ENCODE measurements at places on chromosomes 5 and 9.

GRCh38 chr5:140000332-140000731, 42.8 kb downstream of the NRG2 start:
- DNase-seq: no peak

- DNase-seq: peak; percentile 33
Measured at GRCh38 chr9:3528451-3528850, 2.6 kb upstream of the RFX3 start.

DNA sequence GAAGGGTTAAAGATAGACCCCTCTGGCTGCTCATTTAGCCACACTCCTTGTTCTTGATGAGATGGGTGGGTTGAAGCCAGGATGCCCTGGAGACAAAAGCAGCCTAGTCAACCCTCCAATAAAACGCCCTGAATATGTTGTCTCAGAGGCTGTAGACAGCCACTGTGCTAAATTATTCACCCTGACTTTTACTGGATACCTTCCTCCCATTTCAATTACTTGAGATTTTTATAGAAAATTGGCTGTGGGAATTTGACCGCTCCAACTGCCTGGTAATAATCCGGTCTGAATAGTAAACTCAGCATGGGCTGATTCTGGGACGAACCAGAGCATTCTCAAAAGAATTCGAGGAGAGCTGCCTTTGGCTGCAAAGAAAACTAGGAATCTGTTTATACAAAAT, 104.2 kb downstream of the SNX18 start:
- no peak for DNase-seq

DNA sequence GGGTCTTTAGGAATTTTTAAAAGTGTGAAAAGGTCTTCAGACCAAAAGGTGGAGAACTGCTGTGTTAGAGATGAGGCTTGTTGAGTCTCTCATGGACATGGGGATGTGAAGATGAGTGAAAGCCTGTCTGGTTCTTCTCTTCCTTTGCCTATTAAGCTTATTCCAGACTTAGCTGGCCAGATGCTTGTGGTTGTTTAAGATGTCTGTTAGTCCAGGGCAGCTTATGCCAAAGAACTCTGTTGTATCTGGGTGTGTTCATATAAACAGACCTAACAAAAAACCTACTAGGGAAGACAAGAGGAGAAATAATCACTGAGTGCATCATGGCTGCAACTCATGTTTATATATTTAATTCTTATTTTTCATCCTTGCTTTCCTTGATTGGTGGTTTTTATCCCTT, 57.5 kb upstream of the NCS1 start:
- no peak for DNase-seq

DNA sequence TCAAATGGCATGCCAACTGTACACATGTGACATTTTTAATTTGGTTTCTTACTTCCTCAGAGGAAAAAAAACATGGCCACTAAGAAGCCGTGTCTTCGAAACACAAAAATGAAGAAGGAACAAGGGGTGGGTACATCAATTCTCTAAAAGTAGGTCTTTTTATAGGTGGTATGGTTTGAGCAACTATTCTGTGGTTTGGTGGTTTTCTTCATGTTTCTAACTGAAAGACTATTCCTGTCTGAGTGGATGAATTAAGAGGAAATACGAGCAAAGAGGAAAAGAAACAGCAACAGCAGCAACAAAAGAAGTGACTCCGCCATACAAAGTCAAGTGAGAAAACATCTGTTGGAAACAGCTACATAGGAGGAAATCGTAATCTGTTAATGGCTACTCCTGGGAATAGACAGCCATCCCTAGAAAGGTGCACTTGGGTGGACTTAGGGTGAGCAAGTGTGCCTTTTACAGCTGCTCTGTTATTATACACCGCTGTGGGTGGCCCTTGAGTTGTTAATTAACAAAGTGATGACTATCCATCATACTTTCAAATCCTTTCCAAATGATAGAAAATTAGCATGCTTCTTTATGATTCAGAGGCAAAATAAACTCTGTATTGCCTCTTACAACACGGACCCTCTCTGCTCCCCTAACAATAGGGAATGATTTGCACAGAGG, 575.8 kb downstream of the TLE1 start:
- DNase-seq: no peak

DNA sequence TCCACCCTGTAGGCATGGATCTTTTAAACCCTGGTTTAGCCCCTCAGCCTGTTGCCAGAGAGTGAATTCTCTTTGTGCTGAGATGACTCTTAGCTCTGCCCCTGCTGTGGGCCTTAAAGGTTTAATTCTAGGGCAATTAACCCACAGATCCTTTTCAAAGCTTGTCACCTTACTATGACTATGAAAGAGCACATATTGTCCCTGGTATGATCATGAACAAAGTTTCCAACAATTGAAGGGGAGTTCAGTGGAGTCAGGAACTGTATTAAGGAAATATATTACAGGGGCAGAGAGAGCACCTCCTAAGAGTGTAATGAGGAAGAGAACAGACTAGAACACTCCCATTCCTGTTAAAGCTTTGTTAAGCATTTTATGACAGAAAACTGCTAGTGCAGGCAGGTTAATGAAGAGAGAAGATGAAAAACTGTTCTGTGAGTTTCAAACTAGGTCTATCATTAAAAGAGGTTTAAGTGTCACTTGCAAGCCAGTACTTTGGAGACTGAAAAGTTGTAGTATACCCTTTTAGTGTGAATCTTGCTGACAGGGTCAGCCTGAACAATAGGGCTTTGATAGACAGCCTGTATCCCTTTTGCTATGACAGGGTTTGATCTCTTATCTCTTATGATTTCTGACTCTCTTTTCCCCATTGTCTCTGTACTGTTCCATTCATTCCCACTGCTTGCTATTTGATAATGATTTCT, 104.2 kb upstream of the ELL2 start:
- DNase-seq: no peak

DNA sequence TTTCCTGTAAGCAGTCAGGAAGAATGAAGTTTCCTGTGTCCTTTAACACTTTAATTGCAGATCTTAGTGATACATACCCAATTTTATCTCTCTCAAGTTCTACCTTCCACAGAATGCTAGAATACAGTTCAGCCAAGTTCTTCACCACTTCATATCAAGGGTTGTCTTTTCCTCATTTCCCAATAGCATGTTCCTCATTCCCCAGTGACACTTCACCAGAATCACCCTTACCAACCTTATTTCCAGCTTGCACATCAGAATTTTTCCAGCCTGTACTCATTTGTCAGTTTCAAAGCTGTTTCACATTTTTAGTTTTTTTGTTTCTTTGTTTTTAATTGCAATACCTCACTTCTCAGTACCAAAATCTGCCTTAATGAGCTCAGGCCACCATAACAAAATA, 126.1 kb downstream of the ESM1 start:
- no peak for DNase-seq

DNA sequence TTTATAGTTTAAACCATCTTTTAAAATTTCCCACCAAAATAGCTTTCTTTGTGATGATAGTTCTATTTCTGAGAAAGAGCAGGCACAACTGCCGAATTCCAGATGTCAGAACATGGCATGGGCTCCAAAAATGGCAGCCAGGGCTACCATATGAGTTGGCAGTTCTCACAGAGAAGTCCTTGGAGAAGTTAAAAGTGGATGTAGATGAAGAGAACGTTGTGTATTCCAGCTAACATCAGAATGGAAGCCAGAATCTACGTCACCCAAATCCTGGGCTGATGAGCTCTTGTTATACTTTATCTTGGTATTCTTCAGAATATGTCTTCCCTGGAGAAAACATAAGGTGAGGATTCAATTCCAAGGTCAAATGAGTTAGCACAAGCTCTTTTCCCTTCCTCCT, 66.9 kb upstream of the BASP1 start:
- no peak for DNase-seq

GRCh38 chr9:127904561-127905003, 5.2 kb upstream of the ST6GALNAC6 start:
- no peak for DNase-seq

GRCh38 chr9:24189986-24190385, 355.7 kb downstream of the IZUMO3 start:
- no peak for DNase-seq

- no peak for DNase-seq
Measured at GRCh38 chr9:115038178-115038577, 79.8 kb downstream of the TNC start.

DNA sequence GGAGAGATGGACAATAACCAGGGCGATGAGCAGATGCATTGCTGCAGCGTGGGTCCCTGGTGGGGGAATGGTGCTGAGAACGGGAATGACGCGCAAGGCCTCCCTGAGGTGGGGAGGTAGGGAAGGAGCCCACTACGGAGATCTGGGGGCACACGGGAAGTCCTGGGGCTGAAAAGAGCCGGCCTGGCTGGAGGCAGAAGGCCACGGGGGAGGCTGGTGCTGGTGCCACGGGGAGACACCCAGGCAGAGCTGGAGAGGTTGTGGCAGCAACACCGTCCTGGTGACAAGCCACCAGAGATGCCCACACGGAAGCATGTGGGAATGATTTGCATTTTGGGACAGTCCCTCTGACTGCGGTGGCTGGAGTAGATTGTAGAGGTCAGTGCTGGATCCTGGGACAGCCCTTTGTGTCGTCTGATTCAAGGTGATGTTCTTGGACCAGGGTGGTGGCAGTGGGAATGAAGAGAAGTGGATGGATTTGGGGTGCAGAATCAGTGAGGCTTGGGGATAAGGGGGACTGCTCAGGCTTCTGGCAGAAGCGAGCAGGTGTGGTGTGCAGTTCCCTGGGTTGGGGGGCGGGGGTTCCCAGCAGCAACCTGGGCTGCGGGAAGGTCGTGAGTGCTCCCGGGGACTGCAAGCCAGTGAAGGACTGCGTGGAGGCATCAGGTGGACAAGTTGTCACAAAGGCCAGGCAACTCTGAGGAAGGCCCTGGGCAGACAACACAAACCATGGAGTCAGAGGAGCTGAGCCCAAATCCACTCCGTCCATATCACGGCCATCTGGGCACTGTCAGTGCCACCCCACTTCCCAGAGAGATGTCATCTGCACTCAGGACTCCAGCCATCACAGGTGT, 25.2 kb upstream of the CNOT6 start:
- no peak for DNase-seq

DNA sequence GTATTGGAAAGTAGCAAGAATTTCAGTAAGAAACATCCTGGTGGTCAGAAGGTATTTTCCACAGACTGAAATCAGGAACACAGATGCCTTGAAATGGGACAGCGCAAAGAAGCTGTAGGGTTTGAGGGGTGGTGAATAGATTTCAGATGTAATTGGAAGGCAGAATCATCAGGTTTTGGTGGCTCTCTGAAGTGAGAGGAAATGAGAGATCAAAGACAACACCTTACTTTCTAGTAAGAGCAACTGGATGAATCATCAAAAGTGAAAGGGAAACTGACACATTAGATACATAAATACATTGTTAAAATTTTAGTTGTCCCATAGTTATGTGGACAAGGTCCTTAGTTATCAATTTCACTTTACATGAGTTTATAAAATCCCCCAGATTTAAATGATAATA, 188.2 kb upstream of the SLC27A6 start:
- DNase-seq: no peak

DNA sequence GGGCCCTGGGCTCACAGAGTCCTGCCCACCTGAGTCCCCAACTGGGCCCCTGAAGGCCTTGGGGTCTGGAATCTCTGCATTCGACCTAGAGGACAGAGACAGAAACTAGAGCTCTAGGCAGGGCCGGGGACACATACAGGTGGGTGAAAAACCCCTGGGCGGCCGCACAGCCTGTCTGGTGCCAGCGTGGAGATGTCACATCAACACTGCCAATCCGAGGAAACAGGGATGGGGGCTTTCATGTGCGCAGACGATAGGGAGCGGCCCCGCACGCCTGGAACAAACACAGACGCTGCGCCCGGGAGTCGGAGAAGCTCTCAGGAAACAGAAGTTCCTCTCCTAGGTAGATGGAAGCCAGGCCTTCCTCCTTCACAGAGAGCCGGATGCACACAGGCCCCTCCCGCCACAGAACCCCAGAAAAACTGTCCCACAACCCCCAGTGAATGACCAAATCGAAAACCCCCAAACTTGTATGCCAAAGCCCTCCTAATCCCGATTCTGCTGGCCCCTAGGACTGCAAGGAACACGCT, 1.8 kb downstream of the GRM6 start:
- no peak for DNase-seq

DNA sequence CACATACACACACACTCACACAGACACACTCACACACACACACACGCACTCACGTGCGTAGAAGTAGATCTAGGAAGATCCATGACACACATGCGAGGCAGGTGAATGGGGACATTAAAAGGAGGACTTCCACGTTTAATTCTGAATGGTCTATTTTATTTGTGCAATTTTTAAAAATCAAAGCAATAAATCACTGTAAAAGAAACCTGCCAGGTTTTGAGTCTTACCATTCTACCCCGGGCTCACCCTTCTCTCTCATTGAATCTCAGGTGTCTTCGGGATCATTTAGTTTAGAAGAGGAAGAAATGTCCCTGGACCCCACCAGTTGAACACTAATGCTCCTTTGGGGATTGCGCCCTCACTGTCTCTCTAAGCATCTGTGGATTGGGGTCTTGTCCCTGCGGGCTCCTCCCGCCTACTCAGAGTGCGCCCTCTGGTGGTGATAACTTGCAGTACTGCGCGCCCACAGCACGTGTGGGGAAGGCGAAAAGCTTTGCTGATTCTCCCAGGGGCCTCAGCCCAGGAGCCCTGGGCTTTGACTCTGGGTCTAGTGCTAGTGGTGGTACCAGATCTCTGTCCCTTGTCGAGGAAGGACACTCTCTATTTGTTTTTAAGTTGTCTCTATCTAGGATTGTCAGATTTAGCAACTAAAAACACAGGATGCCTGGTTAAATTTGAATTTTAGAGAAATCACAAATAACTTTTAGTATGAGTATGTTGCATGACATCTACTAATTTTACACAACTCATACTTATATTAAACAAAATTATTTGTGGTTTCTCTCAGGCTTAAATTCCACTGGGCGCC, 34.8 kb downstream of the BOD1 start:
- no peak for DNase-seq

- DNase-seq: no peak
Measured at GRCh38 chr5:3593771-3594509, 1.7 kb upstream of the IRX1 start.

- no peak for DNase-seq
Measured at GRCh38 chr5:73770172-73771025, 144.4 kb downstream of the ARHGEF28 start.

DNA sequence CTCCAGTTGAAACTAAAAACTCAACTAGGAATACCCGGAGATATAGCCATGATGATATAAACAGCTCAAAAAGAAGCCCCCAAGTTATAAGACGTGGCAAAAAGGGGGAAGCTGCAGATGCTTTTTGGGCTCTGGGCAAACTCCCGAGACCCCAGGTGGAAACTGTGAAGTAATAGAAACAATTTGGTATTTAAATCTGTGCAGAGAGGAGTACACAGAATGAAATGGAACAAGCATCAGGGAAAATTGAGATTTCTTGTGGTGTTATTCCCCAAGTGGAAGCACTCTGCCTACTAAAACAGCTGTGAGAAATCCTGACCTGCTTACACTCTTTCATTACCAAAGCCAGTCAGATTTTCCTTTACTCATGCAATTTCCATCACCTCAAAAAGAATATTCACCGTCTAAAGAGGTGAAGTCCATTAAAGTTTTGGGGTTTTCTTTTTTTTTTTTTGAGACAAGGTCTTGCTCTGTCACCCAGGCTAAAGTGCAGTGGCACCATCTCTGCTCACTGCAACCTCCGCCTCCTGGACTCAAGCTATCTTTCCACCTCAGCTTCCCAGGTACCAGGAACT, 23.5 kb downstream of the SAXO1 start:
- DNase-seq: no peak

Measured in activated CD4-positive, alpha-beta T cell treated with anti-CD3 and anti-CD28 coated beads, Interleukin-2, amount 50 U/mL, for 4 hours (primary cell).